LHCN-M2 (cell line): ENCODE measurements at places on chromosomes 12 and 14.

- DNase-seq, result peak; percentile 56
Measured at GRCh38 chr12:75751769-75752471, 240.5 kb upstream of the KRR1 start.

DNA sequence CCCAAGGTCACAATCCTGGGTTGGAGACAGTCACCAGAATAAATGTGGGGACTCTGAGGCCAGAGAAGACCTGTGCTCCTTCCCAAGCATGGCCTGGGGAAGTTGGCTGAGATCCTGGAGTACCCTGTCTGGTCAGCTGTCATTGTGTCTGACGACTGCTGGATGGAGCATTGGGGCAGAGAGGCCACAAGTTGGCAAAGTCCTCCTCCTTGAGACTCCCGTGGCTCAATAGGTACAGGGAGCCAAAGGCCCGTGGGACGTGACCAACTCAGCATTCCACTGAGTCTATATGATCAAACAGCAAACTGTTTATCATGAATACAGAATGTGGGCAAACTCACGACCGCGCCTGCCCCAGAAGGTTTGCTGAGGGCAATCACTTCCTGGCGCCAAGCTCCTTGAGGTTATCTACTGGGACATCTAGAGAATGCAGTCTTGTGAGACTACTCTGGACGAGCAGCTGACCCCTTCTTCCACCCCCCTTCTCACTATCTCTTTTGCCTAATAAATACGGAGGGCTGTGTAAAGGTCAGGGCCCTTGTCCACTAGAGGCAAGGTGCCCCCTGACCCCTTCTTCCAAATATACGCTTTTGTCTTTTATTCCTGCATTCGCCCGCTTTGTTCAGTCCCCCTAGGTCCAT, 14.3 kb upstream of the SLC10A1 start:
- no peak for DNase-seq

- DNase-seq, result peak; percentile 85
Measured at GRCh38 chr12:46555406-46555852, 182.9 kb upstream of the SLC38A2 start.

- no peak for DNase-seq
Measured at GRCh38 chr14:70006699-70007098, 127.5 kb downstream of the SMOC1 start.

- DNase-seq, result no peak
Measured at GRCh38 chr12:124045671-124046455, 72.8 kb downstream of the ZNF664 start.

GRCh38 chr14:34678735-34679134, 35.7 kb downstream of the CFL2 start:
- DNase-seq, result no peak

GRCh38 chr14:95163132-95163531, 5.8 kb upstream of the DICER1 start:
- DNase-seq, result no peak
